Cortex of kidney (tissue), 1 donor: ENCODE measurements at places on chromosomes 13 and 19.

GRCh38 chr13:40981949-40982348, 37.2 kb downstream of the ELF1 start:
- no peak for DNase-seq

- DNase-seq, result no peak
Observed at GRCh38 chr19:1621574-1621973, 16.3 kb upstream of the UQCR11 start.

GRCh38 chr13:66475061-66475460, 755.1 kb downstream of the PCDH9 start:
- no peak for DNase-seq

DNA sequence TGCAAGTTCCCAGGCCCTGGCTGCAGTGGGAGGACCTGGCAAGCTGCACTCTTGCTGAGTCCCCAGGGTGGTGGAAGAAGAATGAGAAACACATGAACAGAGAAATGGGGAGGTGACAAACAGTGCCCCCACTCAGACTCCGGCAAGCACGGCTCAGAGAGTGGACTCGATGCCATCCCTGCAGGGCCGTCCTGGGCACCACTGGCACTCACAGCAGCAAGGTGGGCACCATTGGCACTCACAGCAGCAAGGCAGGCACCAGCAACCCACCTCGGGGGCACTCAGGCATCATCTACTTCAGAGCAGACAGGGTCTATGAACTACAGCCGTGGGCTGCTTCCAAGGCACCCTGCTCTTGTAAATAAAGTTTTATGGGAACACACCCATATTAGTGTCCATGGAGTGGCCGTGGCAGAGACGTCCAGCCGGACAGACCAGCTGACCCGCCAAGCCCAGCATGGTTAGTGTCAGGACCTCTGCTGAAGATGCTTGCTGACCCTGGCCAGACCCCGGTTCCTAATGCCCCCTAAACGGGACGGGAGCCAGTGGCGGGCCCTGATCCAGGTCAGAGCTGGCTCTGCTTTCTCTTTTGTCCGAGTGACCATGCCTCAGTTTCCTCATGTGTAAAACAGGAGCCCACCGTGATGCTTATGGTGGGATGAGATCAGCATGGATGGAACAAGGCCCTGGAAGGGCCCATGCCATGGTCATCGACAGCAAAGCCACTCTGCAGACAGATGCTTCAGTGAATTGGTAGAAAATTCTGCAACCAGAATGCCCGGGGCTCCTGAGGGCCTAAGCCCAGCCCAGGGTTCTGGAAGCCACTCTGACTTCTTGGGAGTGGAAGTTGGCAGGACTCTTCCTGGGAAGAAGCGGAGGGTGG, 2.1 kb upstream of the F10 start:
- DNase-seq, result no peak

DNA sequence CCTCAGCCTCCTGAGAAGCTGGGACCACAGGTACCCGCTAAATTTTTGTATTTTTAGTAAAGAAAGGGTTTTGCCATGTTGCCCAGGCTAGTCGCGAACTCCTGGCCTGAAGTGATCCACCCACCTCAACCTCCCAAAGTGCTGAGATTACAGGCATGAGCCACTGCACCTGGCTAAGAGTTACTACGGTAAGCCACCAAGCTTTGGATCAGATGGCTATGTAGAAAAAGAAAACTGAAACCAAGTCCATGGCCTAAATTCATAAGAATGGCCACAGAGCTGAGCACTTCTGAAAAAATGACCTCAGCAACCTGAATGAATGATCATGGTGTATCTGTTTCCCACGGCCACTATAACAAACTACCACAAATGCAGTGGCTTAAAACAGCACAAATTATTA, 9.4 kb downstream of the OPA3 start:
- DNase-seq, result no peak

- DNase-seq, result no peak
Observed at GRCh38 chr19:38093587-38093986, 130.4 kb downstream of the DPF1 start.
